Fibroblast of skin of right quadriceps (primary cell): ENCODE measurements at places on chromosomes 4 and X.

GRCh38 chrX:118498351-118498750 lies 2.7 kb downstream of the DOCK11 start:
- no peak for DNase-seq

DNA sequence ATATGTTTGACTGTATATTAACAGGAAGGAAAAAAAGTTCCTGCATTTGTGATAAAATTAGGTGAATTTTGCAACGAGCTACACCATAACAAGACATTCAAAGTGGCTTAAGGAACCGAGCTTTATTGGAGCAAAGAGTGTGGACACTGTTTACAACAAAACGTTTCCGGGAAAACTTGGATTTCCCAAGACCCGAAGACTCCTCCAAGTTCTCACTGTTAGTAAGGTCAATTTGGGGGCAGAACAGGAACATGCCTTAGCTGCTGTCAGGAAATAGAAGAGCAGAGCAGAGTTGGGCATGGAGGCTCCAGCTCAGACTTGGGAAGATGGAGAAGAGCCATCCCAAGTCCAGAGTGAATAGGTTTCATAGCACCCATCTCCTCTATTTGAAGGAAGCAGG lies 16.5 kb downstream of the ADH6 start:
- DNase-seq = no peak

DNA sequence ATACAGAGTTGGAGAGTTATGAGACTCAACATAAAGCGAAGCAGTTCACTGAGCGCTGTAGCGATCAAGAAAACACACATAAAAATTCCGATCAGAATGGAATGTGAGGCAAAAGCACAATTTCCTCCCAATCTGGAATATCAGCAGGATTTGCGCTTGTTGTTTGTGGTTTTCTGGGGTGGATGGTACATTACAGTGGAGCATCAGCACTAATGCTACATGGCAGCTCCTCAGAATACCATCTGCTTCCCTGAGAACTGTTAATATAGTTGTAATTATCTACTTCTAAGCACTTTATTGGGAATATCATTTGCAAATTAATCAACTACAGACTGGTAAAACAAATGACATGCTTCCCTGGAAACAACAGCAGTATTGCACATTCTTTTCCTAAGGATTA lies 324.1 kb upstream of the PPARGC1A start:
- peak; percentile 10 for DNase-seq

- DNase-seq = no peak
Observed at GRCh38 chr4:67106861-67107460, 438.3 kb downstream of the CENPC start.

DNA sequence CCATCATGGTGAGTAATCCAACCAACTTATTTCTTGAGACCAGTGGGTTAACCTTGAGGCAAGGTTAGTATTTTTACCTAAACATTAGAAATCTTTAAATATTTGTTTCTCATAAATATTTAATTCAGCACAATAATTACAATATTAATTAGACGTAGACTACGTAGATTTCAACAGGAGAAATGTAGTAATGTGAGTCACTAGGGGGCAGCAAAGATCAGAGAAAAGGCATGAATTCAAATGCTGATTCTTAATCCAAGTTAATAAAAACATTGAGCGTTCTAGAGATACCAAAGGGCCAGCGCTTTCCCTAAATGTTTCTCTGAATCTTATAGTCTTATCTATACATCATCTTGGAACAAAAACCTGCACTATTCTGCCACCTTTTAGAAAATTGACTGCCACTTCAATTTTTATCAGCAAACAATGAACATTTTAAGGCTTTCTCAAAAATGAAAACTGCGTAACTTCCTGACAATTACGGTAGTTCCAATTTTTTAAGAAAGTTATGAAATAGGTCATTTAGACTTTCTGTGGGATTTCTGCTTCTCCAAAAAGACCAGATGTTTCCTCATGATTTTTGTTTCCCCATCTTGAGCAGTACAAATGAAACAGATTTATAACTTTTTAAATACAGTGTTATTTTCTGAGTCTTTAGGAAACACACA lies 180.7 kb downstream of the GASK1B start:
- DNase-seq = peak; percentile 67

GRCh38 chrX:112865464-112866025 lies 24.9 kb upstream of the AMOT start:
- no peak for DNase-seq

- DNase-seq = peak; percentile 80
Observed at GRCh38 chrX:40471965-40472648, 108.7 kb upstream of the ATP6AP2 start.
